ENCODE measurements at places on chromosomes 11 and 22.

- H3K4me1 ChIP-seq, result no peaks in the 10 kb centered on the region
- H3K4me3 ChIP-seq, result no peak overlapping the region
These were observed 34.8 kb downstream of the BARX2 start for GRCh38 chr11:129410395-129410960.

DNA sequence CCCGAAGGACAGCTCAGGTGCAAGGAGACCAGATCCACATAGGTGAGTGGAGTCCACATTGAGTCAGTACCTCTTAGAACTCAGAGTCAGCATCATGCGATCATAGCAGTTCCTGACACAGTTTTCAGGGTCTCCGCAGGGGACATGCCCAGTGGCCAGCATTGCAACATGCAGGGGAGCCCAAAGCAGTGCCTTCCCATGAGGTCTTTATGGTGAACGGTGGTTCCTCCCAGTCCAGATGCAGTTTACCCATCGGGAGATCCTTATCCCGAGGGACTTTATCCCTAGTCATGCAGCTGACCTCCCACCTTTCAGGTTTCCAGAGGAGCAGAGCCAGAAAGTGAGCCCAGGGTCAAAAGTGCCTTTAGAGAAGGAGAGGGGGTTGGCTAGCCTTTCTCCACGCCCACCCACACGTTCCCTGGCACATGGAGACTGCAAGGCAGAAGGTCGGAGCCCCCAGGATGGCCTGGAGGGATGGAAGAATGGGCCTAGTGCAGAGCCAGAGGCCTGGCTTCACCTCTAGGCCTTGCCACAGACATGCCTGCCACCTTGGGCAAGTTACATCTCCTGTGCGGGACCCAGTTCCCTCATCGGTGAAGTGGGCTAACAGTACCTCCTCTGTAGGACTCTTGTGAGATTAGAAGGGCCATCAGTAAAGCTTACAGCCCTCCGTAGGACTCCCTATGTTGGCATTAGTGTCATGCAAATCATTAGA is 6.4 kb downstream of the KCTD17 start:
- H3K4me1 ChIP-seq, result no peaks in the 10 kb centered on the region
- H3K4me3 ChIP-seq, result no peak overlapping the region
- no peaks in the 10 kb centered on the region for H3K27me3 ChIP-seq
- no peaks in the 10 kb centered on the region for H3K36me3 ChIP-seq
- no peak for DNase-seq

DNA sequence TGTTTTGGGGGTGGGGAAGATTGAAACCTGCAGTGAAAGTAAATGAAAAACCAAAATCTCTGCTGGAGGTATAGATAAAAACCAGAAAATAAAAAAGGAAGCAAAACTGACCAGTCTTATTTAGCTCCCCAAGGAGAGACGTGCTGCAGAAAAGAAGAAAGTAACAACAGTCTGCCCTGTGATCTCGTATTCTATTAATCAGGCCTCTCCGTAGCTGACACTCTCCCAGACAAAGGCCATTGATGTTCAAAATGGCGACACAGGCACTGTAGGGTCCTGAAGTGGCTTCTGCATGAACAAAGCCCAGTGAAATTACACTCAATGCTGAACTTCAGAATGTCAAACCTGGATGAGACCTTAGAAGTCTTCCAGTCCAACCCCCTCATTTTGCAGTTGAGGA is 106.6 kb downstream of the NXPE2 start:
- H3K4me3 ChIP-seq, result no peak overlapping the region
- no peaks in the 10 kb centered on the region for H3K27me3 ChIP-seq
- no peaks in the 10 kb centered on the region for H3K4me1 ChIP-seq
- no peaks in the 10 kb centered on the region for H3K36me3 ChIP-seq

DNA sequence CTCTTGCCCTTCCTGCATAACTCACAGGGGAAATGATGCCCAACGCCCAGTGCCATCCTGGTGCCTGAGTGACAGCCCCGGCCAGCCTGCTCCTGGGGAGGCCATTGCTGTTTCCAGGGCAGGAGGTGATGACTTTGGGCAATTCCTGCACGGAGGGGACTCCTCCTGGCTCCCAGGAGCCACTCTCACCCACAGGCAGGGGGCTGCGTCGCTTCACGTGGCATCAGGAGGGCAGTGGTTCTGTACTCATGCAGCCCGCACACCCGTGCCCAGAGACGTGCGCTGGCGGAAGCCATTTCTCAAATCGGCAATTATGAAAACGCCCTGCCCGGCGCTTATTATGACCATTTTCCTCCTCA is 272.3 kb downstream of the CTTN start:
- no peaks in the 10 kb centered on the region for H3K36me3 ChIP-seq
- no peaks in the 10 kb centered on the region for H3K27me3 ChIP-seq
- DNase-seq, result no peak
- no peak overlapping the region for H3K4me3 ChIP-seq
- no peaks in the 10 kb centered on the region for H3K4me1 ChIP-seq

- no peak for DNase-seq
- no peak overlapping the region for H3K27ac ChIP-seq
- H3K36me3 ChIP-seq, result no peaks in the 10 kb centered on the region
- H3K27me3 ChIP-seq, result no peaks in the 10 kb centered on the region
These were observed 44.1 kb downstream of the MCM5 start for GRCh38 chr22:35443790-35444684.

DNA sequence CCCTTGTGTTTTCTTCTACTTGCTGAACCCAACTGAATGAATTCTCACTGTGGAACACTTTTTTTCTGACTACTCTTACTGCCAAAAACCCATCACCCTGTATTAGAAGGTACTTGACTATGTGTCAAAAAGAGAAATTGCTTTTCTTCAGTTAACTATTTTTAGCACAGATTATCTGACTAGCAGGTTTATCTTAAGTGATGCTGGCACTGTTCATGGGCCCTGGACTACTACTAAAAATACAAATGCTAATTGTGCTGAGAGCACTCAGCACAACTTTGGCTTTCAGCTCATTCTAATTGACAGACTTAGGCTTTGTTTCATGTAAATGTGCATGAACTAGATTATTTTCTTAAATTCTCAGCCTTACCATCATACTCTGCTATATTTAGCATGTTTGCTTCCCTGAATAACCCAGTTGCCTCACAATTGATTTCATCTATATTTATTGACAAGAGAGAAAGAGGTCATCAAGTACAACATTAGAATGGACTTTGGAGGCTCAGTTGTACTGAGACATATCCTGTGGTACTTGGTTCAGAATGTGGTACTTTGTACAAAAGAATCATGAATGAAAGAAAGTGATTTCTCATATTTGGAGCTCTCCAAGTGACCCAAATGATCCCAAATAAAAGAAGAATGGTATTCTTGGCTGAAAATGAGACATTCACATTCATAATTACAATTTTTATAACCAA is 478.3 kb downstream of the KCNA4 start:
- DNase-seq, result no peak
- H3K36me3 ChIP-seq, result no peaks in the 10 kb centered on the region
- H3K4me3 ChIP-seq, result no peak overlapping the region
- H3K4me1 ChIP-seq, result no peaks in the 10 kb centered on the region

- H3K27me3 ChIP-seq, result no peaks in the 10 kb centered on the region
- H3K27ac ChIP-seq, result no peak overlapping the region
- no peak for DNase-seq
- no peaks in the 10 kb centered on the region for H3K36me3 ChIP-seq
- no peak overlapping the region for H3K4me3 ChIP-seq
- H3K4me1 ChIP-seq, result no peaks in the 10 kb centered on the region
These were observed 29.5 kb downstream of the TIMP3 start for GRCh38 chr22:32830957-32831356.

DNA sequence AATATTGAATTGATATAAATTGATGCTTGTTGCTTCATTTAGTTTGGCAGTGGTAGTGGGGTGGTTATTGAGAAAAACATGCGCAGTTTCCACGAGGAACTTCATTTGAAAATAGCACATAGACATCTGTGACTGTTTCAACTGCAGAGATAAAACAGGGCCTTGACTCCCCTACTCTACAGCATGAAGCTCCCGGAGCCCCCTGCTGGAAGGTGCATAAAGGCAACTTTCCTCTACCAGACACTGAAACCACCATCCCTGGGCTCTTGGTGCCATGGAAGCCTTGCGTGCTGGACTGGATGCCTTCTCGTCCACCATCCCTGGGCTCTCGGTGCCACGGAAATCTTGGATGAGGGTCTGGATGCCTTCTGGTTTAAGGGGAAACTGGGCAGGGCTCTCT is 195.9 kb downstream of the CSNK2A3 start:
- no peak for DNase-seq
- H3K36me3 ChIP-seq, result no peaks in the 10 kb centered on the region
- no peak overlapping the region for H3K4me3 ChIP-seq

DNA sequence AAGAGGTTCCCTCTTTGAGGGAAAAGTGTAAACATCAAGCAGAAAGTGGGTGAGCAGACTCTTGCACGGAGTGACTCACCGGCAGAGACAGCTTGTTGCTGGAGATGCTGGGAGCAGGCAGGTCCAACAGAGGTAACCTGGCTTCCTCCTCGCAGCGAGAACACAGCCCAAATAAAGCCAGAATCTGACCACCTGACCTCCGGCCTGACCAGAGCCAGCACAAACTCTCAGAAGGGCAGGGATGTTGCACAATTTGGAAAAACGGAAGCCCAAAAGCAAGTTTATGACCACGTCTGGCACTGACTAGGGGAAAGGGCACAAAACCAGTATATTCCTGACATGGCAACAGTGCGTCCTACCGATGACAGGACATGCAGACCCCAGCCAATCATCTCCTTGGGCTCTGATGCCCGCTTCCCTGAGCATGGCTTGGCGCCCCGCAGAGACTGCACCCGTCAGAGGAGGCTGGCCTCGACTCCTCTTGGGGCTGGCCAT is 5.4 kb downstream of the SMCO4 start:
- H3K36me3 ChIP-seq, result no peaks in the 10 kb centered on the region
- peak; percentile 29 for DNase-seq
- H3K4me3 ChIP-seq, result no peak overlapping the region
- H3K27me3 ChIP-seq, result no peaks in the 10 kb centered on the region
- peaks cover 15% of the 10 kb centered on the region for H3K4me1 ChIP-seq
- peak overlapping the region; percentile 52 for H3K27ac ChIP-seq

DNA sequence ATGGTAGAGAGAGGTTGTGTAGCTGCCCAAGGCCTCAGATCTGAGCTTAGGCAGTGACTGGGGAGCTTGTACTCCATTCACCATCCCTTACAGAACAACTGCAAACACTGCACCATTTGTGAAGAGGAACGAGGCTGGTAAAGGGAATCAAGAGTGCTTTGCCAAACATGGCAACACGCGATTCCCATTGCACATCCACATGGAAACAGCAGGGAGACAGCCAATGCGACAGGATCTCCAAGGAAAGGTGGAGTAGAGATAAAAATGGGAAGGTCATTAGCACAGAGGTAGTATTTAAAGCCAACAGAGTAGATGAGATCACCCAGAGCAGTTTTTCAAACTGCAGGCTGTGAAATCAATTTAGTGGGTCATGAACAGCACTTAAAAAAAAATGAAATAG is 42.0 kb downstream of the TCF20 start:
- H3K4me1 ChIP-seq, result peaks cover 12% of the 10 kb centered on the region
- no peak for DNase-seq
- no peak overlapping the region for H3K4me3 ChIP-seq
- H3K36me3 ChIP-seq, result no peaks in the 10 kb centered on the region
- no peaks in the 10 kb centered on the region for H3K27me3 ChIP-seq

- H3K27ac ChIP-seq, result no peak overlapping the region
- no peaks in the 10 kb centered on the region for H3K4me1 ChIP-seq
- no peak overlapping the region for H3K4me3 ChIP-seq
These were observed 11.1 kb upstream of the CSF2RB start for GRCh38 chr22:36902143-36902926.

DNA sequence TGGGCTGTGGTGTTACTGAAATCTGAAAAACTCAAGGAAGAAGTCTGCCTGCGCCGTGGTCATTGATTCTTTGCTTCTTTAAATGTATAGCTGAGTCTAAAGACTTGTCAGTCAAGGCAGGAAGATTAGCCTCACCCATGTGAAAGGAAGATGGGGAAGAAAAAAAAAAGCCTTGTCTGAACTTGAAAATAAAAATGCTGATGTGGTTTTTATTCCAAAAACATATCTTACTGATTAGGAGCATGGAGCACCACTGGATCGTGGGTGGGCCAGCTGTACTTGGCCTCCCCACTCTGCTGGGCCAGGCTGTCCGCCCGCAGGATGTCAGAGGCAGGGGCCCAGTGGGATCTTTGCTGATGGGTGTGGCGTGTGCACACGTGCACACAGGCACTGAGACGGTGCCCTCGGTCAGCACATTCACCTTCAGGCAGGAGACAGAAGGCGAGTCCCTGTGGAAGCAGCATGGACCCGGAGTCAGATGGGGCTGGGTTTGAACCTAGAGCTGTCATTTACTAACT is 111.9 kb downstream of the WNT7B start:
- H3K36me3 ChIP-seq, result no peaks in the 10 kb centered on the region
- H3K4me3 ChIP-seq, result no peak overlapping the region
- no peaks in the 10 kb centered on the region for H3K27me3 ChIP-seq
- H3K4me1 ChIP-seq, result no peaks in the 10 kb centered on the region
- H3K27ac ChIP-seq, result no peak overlapping the region
- no peak for DNase-seq

GRCh38 chr22:43012390-43012789 is 2.6 kb downstream of the PACSIN2 start:
- H3K27ac ChIP-seq, result no peak overlapping the region
- H3K36me3 ChIP-seq, result no peaks in the 10 kb centered on the region
- DNase-seq, result no peak
- H3K27me3 ChIP-seq, result no peaks in the 10 kb centered on the region
- no peak overlapping the region for H3K4me3 ChIP-seq
- peaks cover 58% of the 10 kb centered on the region for H3K4me1 ChIP-seq

GRCh38 chr11:74465291-74465708 is 2.0 kb downstream of the KCNE3 start:
- no peaks in the 10 kb centered on the region for H3K27me3 ChIP-seq
- no peak for DNase-seq
- H3K4me1 ChIP-seq, result no peaks in the 10 kb centered on the region
- no peak overlapping the region for H3K27ac ChIP-seq
- H3K4me3 ChIP-seq, result no peak overlapping the region
- no peaks in the 10 kb centered on the region for H3K36me3 ChIP-seq

- no peaks in the 10 kb centered on the region for H3K36me3 ChIP-seq
- H3K4me3 ChIP-seq, result no peak overlapping the region
- DNase-seq, result no peak
These were observed 75.3 kb upstream of the MTNR1B start for GRCh38 chr11:92894197-92894596.

DNA sequence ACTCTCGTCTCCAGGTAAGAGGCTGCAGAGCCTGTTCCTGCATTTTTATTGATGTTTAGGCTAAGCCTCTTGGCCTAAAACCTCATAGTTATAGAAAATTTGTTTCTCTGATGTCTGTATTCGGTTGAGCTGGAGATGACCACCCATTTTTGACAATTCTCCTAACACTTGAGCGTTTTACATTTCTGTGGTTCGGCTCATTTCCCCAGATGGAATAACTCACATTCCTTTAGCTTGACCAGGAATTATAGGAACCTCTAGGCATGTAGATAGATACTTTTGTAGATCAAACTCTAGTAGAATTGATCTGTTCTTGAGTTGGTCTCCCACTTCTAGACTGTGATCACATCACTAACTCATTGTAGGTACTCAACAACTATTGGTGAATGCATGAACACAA is 172.6 kb upstream of the CADM1 start:
- H3K27me3 ChIP-seq, result no peaks in the 10 kb centered on the region
- H3K4me1 ChIP-seq, result no peaks in the 10 kb centered on the region
- no peak for DNase-seq

GRCh38 chr22:27206374-27207133 is 549.2 kb downstream of the MIAT start:
- no peak overlapping the region for H3K27ac ChIP-seq
- no peaks in the 10 kb centered on the region for H3K27me3 ChIP-seq
- no peak overlapping the region for H3K4me3 ChIP-seq
- H3K4me1 ChIP-seq, result no peaks in the 10 kb centered on the region
- DNase-seq, result no peak

All from pancreas (tissue), 10 donors.